ENCODE measurements at places on chromosomes 5 and 9.

DNA sequence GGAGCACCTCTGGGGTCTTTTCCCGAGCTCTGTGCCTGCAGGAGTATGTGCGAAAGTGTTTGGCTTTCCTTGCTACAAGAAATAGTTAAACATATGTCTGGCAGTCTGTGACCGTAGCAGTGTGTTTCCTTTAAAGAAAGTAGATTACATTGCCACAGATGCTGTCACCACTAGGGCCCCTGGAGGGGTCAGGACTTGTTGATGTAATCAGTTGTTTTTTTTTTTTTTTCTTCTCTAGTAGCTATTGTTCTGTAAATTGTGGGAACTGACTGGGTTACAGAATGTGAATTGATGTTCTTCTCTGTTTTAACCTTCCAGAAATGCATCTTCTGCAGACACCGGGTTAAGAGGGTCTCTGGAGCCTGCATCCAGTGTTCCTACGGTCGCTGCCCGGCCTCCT lies 345.6 kb downstream of the KDM4C start:
- no peak for DNase-seq

GRCh38 chr5:146111409-146111808 lies 6.0 kb upstream of the PLAC8L1 start:
- DNase-seq = no peak

DNA sequence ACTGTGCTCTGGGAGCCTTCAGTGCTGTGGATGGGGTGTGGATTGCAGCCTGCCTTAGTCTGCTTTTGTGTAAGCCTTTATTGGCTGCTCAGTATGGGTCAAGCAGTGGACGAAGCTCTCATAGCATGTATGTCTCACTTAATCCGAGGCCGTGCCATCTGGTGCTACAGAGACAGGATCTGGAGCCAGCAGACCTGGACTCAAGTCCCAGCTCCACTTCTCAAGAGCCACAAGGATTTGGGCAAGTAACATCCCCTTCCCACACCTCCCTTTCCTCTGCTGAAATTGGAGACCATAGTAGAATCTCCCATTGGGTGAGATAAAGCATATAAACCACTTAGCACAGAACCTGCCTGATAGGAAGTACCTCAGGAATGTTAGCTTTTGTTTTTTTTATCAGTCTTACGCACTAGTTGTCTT lies 23.4 kb upstream of the LECT2 start:
- DNase-seq = no peak

DNA sequence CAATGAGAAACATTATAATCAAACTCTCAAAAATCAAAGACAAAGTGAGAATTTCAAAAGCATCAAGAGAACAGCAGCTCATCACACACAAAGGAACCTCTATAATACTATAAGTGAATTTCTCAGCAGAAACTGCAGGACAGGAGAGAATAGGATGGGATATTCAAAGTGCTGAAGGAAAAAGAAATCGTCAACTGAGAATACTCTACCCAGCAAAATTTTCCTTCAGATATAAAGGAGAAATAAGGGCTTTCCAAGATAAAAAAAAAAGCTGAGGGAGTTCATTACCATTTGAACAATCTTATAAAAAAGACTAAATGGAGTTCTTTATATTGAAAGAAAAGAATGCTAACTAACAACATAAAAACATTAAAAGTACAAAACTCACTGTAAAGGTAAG lies 481.1 kb downstream of the TLE4 start:
- no peak for DNase-seq

GRCh38 chr9:92141144-92142129 lies 26.2 kb upstream of the SPTLC1 start:
- DNase-seq = no peak

DNA sequence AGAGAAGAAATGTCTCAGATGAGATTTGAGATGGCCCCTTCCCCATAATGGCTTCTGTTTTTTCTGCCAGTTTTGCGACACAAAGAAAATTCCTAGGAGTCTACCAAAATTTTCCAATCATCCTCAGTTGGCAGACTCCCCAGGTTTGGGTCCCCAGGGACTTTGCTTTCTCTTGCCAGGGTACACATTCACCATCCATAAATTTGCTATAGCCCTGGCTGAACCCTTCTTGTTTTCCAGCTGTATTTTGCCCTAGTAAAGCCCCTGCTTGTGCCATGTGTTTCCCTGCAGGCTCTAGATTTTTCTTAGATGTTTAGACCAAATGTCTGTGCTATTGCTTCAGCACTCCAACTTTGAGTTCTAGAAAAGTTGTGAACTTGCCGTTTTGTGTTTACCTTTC lies 283.2 kb downstream of the ANXA1 start:
- DNase-seq = no peak

DNA sequence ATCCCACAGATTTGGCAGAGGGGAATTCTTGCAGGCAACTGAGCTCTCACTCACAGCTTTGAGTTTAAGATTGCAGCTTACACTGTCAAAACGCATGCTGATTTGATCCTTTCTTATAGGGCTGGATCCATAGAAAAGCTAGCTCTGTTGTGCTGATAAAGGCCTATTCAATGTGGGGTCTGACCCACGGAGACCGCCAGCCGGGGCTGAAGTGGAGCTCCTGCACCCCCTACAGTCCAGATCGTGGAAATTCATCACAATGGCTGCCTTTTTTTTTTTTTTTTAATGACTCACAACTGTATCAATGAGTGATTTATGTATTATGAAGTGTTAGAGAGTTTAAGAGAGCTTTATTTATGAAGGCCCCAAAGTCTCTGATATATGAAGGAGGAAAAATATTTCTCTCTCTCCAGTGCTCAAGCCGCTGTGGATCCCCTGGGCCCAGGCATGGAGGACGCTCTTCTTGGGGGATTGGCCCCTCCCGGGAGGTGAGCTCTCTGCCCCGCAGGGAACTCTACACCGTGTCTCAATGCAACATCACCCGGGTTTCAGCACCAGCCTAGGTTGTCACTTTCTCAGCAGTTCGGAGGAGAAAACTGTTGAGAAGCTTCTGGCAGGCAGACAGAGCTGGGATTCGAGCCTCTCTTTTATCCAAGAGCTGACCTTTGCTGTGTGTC lies 700.2 kb downstream of the IRX1 start:
- DNase-seq = peak; percentile 23

- no peak for DNase-seq
These were observed 250.5 kb downstream of the FANCC start for GRCh38 chr9:95067057-95067456.

GRCh38 chr5:122390154-122390553 lies 78.1 kb downstream of the SNCAIP start:
- DNase-seq = no peak

- no peak for DNase-seq
These were observed 34.6 kb downstream of the HSPA4 start for GRCh38 chr5:133086366-133086875.

- no peak for DNase-seq
These were observed 21.5 kb upstream of the JADE2 start for GRCh38 chr5:134503937-134504437.

GRCh38 chr5:132742158-132742557 lies 4.8 kb upstream of the KIF3A start:
- no peak for DNase-seq

DNA sequence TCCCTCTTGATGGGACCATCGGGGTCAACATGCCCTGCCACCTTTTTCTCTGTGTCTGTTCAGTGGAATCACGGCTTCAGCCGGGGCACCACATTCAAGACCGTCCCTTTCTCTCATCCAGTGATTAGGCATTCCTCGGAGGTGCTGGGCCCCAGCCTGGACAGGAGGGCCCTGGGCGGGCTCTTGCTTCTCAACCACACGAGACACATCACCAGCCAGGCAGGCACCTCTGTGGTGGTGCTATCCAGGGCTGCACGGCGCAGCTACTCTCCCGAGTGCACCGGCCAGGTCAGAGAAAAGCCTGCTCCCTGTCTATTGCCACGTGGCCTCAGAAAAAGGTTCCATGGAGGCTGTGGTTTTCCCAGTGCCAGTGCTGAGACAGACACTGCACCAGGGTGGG lies 255.2 kb upstream of the IRX1 start:
- no peak for DNase-seq

GRCh38 chr9:78756813-78757510 lies 460.0 kb downstream of the PSAT1 start:
- DNase-seq = no peak

DNA sequence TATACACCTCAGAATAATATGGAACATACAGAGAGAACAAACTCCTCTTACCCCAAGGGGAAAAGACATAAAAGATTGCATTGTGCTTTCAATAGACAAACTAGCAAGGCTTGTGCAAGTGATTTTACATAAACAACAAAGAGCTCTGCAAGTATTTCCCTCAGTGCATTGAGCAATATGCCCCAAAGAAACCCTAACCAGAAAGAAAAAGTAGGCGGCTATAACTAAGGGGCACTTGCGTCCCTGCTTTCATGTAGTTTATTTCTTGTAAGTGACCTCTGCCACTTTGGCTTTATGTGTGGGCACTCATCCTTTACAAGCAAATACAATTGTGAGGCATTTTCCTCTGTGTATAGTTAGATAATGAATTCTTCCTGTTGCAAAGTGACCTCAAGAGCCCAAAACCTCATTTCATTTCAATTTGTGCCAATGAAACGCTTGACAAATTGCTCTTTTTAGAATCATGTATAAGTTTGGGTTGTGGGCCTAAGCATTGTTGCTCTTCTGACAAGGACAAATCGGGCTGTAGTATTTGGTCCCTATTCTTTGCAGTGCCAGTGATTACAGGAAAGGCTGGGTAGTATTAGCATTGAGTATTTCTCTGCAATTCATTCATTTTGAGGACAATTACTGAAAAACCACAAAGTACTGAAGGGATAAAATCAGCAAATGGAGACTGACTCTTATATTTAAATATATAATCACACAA lies 282.2 kb downstream of the DTWD2 start:
- DNase-seq = no peak

DNA sequence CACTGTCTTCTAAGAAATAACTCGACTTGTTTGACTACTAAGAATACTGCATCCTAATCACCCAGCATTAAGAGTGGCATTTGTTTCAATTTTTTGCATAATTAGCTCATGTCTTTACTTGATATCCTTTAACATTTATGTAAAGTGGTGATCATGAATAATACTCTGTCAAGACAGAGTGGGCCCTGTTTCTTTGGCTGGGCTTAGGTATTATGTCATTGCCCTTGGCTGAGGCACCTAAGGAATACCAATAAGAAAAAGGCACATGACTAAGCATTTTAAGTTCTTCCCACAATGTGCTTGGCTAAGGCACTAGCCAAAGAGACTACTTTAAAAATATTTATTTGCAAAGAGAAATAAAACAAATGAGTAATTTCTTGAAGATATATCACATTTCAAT lies 308.1 kb downstream of the CTNND2 start:
- DNase-seq = no peak

- no peak for DNase-seq
These were observed 64.3 kb upstream of the LMX1B start for GRCh38 chr9:126549246-126550006.

GRCh38 chr5:172858511-172858989 lies 24.5 kb downstream of the ERGIC1 start:
- DNase-seq = no peak

DNA sequence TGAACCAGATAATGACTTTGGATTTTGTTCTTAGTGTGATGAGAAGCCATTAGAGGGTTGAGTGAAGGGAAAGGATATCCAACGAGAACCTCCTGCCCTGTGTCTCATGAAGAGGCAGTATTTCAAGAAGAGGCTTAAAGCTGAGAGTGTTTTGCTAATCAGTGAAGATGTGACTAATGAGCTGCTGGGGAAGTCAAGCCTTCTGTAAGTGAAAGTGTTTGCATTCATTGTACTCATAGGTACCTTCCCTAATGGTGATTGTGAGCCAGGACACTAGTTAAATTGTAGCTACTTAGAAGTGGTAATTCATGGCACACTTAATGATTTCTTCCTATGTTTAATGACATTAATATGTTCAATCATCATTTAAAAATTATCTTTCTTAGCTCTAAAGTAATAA lies 23.7 kb downstream of the PIP5K1B start:
- DNase-seq = no peak

GRCh38 chr5:39063037-39063436 lies 11.2 kb downstream of the RICTOR start:
- DNase-seq = no peak

- no peak for DNase-seq
These were observed 34.4 kb upstream of the SSBP2 start for GRCh38 chr5:81785322-81785721.

- no peak for DNase-seq
These were observed 33.5 kb upstream of the SHOC1 start for GRCh38 chr9:111828193-111828592.

DNA sequence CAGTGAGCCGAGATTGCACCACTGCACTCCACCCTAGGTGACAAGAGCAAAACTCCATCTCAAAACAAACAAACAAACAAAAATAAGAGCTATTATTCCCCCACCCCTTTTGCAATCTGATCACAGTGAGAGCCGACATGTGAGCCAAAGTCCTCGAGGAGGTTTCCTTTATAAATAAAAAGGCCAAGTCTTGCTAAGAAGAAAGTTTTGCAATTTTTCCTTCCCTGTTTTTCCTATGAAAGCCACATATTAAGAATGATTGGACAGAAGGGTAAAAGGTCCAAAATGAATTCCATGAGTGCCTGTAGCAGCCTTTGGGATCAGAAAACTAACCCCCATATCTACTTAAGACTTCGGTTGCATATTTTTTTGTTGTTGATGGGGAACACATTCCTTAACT lies 179.7 kb downstream of the TSSK1B start:
- DNase-seq = no peak

- no peak for DNase-seq
These were observed 15.1 kb downstream of the TEK start for GRCh38 chr9:27124151-27124550.

DNA sequence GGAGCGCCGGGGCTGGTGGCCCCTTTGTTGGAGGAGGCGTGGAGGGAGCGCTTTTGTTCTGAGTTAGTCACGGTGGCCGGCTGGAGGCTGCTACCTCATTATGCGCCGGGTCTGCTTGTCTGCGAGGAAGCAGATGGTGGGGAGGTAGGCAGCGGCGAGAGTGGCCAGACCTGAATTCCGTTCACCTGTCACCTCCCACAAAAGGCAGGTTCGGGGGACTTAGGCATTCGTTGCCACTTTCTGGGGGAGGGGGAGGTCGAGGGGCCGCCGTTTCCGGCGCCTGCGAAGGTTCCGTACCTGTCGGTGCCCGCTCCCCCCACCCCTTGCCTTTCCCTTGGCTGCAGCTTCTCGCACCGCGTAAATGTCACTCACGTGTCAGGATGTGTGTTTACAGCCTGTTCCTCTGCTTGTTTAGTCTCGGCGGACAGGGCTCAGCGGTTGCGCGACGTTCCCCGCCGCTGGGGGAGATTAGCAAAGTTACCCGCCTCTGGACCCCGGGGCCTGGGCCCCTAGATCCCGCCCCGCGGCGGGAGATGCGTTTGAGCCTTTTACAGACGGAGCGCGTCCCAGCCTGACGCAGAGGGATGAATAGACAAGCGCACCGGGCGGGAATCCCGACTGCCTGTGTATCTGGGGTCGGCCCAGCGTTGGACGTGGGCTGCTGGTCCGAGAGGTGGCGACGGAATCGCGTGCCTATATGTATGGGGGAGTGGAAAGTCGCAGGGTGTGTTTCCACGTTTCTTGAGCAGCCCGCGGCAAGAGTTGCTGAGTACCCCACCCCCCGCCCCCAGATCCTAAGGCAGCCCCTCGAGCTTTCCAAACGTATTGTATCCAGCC lies 2.7 kb upstream of the LHX2 start:
- no peak for DNase-seq

GRCh38 chr5:174725261-174725990 lies 1.0 kb downstream of the MSX2 start:
- no peak for DNase-seq
